Activated CD4-positive, alpha-beta memory T cell treated with anti-CD3 and anti-CD28 coated beads, Interleukin-2, amount 10 ng/mL, durations not matched to agents 7 days and 5 days (primary cell): ENCODE measurements at places on chromosomes 4 and X. TPM values are rescaled to one million over a fixed set of nuclear protein-coding genes. Genes with fewer than 3 reads are reported as not detected.

DNA sequence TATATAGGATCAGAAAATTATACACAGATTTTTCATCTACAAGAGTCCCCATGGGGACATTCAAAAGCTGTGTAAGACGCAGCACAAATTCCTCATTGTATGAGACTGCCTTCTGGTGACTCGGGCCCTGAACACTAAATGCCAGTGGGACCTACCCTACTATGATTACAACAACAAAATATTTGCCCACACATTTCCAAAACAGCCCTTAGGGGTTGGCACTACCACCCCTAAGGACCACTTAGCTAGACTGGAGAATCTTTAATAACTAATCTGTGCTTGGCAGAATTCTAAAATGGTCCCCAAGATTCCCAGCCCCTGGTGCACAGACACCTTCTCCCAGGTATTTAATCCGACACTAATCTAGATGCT lies 29.1 kb downstream of the UCHL1 start:
- no peak for DNase-seq

DNA sequence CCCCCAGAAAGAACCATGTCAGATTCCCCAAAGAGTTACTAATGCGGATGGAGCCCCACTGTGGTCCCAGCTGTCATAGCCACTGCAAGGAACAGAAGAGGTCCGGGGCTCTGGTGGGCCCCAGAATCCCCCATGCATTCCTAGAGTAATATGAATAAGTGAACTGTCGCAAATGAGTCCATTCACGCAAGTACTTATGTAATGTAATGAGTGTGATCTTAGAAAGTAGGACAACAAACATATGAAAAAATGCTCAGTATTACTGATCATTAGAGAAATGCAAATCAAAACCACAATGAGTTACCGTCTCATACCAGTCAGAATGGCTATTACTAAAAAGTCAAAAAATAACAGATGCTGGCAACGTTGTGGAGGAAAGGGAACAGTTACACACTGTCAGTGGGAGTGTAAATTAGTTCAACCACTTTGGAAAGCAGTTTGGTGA lies 141.5 kb upstream of the RBPJ start:
- DNase-seq: no peak

GRCh38 chrX:87525771-87526229 lies 8.2 kb downstream of the KLHL4 start:
- DNase-seq: no peak

DNA sequence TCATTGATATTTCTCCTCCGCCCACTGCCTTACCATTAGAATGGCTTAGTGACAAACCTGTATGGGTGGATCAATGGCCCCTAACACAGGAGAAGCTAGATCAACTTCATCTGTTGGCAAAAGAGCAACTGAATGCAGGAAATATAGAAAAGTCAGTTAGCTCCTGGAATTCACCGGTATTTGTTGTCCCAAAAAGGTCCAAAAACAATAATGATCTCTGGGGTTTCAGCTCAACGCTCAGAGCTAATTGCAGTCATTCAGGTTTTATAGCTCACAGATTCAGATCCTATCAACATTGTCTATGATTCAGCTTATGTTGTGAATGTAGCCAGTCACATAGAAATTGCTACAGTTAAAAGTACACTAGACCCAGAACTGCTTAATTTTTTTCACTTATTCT lies 124.0 kb upstream of the ZCCHC13 start:
- DNase-seq: no peak

DNA sequence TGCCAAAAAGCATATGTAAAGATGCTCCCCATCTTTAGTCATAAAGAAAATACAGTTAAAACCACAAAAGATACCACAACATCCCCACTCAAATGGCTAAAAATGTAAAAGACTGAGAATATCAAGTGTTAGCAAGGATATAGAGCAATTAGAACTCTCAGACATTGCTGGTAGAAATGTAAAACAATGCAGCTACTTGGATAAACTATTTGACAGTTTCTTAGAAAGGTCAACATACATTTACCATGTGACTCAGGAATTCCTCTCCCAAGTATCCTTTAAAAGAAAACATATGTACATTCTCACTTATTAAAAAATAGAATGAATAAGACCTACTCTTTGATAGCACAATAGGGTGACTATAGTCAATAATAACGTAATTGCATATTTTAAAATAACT lies 173.7 kb downstream of the HNRNPD start:
- DNase-seq: no peak

GRCh38 chr4:24544208-24544988 lies 40.0 kb downstream of the DHX15 start:
- DNase-seq: no peak

Gene HELT
- total RNA-seq: not detected

Gene EREG
- total RNA-seq: not detected

Gene GAGE13
- not detected for total RNA-seq
